ENCODE measurements at places on chromosomes 13 and 19.

- no peak for DNase-seq
Observed at GRCh38 chr13:50162567-50162966, 147.3 kb downstream of the KCNRG start.

GRCh38 chr13:32542221-32542620 is 3.6 kb upstream of the N4BP2L2 start:
- no peak for DNase-seq

DNA sequence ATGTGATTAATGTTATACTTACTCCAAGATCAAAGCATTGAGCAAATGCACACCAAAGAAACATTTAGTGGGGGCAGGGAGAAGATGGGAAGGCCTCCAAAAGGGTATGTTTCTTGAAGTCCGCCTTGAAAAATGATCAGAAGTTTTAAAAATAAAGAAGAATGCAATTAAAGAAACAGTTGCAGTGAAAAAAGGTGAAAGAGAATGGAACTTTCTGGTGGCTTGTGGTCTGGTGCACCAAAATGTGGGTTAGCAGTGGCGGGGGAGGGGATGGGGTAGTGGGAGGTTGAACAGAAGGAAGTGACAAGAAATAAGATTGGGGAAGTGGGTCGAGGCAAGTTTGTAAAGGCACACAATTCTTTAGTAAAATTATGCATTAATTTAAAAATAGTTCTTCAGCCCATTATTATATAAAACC is 2.5 kb downstream of the LCP1 start:
- peak; percentile 77 for DNase-seq

GRCh38 chr13:23003446-23003845 is 177.3 kb upstream of the SGCG start:
- no peak for DNase-seq

DNA sequence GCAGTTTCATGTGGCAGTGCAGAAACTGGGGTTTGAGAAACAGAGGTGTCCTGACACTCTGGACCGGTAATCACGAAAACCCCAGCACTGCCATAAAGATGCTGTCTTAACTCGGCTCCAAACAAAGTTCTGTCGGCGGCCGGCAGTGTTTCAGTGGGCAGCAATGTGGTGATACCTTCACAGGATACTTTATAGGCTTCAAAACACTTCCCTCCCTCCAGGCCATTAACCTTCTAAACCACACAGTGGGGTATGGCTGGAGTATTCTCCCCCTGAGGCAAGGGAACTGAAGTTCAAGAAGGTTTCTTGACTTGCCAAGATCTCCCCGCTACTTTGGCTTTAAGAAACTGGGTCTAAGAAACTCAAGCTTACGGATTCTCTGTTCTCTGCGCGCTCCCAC is 1.1 kb downstream of the RUBCNL start:
- DNase-seq: no peak

DNA sequence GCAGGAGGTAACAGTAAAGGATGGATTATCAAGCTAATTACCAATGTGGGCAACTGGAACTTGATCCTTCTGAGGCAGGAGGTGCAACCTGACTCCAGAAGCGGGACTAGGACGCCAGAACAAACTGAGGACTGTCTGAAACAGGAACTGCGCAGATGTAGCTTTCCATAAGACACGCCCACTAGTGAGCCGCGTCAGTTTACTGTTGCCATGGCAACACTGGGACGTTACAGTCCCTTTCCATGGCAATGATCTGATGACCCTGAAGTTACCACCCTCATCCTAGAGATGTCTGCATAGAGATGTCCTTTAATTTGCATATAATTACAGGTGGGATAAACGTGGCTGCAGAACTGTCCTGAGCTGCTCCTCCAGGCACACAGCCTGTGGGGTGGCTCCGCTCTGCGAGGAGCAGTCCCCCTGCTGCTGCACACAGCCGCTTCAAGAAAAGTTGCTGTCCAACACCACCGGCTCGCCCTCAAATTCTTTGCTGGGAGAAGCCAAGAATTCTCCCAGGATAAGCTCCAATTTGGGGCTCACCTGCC is 816.6 kb downstream of the UQCRFS1 start:
- no peak for DNase-seq

DNA sequence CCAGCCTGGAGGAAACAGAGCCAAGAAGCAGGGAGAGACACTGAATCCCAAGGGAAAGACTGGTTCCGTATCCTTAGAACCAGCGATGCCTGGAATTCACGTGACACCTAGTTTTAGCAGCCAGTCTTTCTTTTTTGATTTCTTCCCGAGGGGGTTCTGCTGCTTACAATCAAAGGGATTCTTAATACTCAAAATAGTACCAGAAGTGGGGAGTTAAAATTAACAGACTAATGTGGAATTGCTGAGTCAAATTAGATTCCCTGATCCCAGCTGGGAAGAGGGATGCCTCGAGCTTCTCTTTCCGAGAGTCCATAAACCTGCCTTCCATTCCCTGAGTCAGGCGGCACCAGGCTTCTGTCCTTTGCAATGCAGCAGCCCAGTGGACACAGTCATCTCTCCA is 4.8 kb upstream of the MATK start:
- no peak for DNase-seq

DNA sequence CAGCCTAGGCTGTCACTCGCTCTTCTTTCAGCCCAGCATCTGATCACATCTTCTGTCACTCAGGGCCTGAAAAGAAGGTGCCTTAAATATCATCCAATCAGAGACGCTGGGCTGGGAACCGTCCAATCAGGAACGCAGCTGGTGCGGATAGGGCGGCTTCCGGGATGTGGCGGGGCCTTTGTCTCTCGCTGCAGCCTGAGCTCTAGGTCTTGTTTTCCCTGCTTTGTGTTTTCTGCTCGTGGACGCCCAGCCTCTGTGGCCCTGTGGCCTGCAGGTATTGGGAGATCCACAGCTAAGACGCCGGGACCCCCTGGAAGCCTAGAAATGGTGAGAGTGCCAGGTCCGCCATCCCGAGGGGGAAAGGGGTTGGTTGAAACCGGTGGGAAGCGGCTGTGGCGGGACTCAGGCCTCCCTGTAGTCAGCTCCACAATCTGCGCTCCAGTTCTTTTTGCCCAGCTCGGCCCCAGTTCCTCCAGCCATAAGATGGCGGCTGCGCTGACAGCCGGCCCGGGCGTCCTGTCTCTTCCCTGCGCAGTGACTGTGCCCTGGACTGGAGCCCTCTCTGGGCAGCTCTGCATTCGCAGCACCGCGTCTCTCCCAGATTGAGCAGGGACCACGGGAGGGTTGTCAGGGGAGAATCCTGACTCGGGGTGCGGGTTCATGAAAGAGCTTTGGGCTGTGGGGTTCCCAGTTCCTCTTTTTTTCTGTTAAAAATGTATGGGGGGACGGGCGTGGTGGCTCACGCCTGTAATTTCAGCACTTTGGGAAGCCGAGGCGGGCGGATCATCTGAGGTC is at the start of gene ZNF85:
Gene ZNF85, plus strand, starts transcription at position 175 of the 795 bp plus-strand sequence. Its CDS starts 150 bp downstream, at position 325.
- DNase-seq: peak; percentile 92

DNA sequence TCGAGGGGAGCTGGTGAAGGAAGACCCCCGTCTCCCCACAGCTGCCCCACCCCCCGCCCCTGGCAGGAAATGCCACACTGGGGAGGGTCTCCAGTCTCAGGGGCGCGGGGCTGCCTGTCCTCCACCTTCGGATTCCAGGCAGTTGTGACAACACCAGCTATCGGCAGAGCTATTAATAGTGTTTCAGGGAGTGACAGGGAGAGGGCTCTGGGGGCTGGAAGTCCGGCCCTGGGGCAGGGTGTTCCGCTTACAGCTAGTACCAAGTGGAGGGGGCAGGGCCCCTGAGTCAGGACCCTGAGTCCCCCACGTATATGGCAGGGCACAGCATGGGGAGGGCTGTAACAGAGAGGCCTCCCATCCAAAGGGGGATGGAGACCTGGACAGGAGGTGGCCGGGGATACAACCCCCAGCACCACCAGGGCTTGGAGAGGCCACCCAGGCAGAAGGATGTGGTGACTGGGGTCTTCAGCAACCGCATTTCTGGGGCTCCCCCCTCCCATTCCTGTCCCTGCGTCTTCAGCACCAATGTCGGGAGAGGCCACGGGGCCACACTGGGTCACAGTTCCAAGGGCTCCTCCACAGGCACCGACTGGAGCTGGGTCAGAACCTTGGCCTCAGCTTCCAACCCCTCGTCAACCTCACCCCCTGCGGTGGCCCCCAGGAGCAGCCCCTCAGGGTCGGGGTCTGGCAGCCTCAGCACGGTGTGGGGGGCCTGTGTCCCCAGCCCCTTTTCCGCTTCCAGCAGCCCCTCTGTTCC is 3.9 kb downstream of the SIX5 start:
- DNase-seq: no peak

Data from CD4-positive, alpha-beta T cell treated with Interleukin-6 at 100 ng/mL for 8 hours (primary cell).